ENCODE measurements at places on chromosomes 1 and 21. TPM values are rescaled to one million over a fixed set of nuclear protein-coding genes. Genes with fewer than 3 reads are reported as not detected.

FH gene
- total RNA-seq = 200 TPM

RFX5 gene
- total RNA-seq = 32.5 TPM

AMPD1 gene
- total RNA-seq = not detected

RNF187 gene
- total RNA-seq = 32.6 TPM

SPRR2A gene
- total RNA-seq = not detected

PTGER3 gene
- total RNA-seq = 0.37 TPM
